LHCN-M2 (cell line): ENCODE measurements at places on chromosomes 12 and 14.

DNA sequence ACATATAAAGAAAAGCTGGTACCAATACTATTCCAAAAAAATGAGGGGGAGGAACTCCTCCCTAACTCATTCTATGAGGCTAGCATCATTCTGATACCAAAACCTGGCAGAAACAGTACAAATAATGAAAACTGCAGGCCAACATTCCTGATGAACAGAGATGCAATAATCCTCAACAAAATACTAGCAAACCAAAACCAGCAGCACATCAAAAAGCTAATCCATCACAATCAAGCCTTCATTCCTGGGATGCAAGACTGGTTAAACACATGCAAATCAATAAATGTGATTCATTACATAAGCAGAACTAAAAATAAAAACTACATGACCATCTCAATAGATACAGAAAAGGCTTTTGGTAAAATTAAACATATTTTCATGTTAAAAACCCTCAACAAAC lies 281.3 kb downstream of the KCNH5 start:
- DNase-seq: no peak

GRCh38 chr12:6438345-6438744 lies 6.4 kb upstream of the CD27 start:
- no peak for DNase-seq

- no peak for DNase-seq
Observed at GRCh38 chr14:33490555-33490954, 460.3 kb downstream of the EGLN3 start.

GRCh38 chr12:81530352-81530751 lies 228.8 kb downstream of the PPFIA2 start:
- DNase-seq: no peak

DNA sequence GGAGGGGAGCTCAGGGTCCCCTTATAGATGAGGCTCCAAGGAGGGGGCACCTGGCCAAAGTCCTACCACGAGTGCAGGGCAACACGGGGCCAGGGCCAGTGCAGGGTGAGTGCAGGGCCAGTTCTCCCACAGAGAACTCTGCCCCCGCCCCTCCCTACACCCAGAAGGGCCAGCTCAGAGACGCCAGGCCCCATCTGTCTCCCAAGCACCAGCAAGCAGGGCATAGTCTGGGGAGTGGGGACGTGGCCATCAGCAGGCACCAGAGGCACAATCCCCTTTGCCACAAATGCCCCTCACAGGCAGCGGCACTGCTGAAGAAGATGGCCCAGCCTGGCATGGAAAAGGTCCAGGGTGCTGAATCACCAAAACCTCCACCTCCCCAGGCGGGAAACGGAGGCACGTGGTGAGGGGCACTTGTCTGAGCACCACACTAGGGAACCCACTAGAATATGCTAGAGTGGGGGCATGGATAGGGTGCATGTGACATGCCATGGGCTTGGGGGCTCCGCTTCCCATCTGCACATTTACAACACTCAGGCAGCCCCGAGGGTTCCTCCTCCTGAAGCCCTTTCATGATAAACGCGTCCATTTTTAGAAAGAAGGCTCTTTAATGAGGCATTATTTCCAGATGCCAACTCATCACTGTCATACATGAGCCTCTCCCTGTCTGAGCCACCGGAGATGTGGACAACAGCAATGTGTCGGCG lies 17.8 kb downstream of the CCDC85C start:
- no peak for DNase-seq

DNA sequence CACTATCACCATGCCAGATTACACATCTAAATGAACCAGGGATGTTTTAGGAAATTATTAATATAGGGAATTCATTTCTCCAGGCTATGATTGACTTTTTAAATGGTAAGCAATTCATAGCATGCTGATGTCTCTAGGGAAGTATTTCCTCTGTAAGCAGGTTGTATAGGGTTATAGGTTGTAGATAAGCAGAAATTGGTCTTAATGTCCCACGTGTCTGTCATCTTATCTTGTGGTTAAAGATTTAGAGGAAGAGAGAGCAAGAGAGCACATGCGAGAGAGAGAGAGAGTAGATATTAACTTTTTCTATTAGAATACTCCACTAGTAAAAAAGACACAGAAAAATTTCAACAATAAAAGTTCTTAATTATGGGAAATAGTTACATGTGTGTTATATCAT lies 32.6 kb downstream of the TRHDE start:
- no peak for DNase-seq

DNA sequence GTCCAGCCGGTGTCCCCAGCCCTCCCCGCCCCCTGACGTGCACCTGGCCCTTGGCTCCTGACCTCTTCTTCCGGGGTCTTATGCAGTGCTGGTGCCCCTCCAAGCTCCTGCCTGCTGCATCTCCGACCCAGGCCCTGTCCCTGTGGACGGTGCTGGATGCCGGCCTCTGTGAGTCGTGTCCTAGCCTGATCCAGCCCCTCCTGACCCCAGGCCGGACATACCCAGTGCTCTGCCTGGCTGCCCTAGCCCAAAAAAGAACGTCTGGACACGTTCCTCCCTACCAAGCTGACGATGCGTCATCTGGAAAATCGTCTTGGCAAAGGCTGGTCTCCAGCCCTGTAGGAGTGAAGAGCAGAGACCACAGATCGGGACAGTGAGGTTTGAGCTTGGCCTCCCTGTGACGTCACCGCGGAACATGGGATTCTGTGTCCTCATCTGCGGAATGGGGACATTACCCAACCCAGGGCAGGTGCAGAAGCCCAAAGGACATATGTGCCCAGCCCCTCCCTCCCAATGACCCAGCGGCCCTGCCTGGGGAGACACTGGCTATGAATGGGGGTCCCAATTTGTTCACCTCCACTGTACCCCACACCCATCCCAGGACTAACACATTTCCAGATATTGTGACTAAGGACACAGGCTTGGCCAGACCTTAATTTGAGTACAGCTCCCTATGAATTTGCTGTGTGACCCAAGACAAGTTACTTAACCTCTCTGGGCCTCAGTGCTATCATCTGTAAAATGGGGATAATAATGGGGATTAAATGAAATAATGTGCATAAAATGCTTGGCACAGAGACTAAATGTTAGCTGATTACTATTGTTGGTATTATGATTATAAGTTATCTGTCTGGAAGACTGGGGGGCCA lies 51.0 kb upstream of the BCL11B start:
- DNase-seq: peak; percentile 37

GRCh38 chr12:2551412-2551900 lies 243.3 kb upstream of the FKBP4 start:
- no peak for DNase-seq

DNA sequence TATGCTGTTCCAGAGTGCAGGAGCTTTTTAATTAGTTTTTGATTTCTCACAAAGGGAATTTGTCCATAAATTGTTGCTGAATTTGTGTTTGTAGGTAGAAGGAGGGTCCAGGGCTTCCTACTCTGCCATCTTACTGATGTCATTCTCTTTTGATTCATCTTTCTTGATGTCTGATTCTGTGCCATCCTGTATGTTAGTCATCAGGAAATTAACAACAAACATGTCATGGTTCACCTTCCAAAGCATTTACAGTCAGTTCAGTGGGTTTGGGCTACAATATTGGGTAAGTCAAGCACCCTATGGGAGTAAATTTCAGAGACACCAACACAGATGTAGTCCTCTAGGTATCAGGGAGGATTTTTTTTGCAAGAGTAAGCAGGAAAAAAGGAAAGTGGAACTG lies 135.2 kb upstream of the SLC38A2 start:
- DNase-seq: no peak

DNA sequence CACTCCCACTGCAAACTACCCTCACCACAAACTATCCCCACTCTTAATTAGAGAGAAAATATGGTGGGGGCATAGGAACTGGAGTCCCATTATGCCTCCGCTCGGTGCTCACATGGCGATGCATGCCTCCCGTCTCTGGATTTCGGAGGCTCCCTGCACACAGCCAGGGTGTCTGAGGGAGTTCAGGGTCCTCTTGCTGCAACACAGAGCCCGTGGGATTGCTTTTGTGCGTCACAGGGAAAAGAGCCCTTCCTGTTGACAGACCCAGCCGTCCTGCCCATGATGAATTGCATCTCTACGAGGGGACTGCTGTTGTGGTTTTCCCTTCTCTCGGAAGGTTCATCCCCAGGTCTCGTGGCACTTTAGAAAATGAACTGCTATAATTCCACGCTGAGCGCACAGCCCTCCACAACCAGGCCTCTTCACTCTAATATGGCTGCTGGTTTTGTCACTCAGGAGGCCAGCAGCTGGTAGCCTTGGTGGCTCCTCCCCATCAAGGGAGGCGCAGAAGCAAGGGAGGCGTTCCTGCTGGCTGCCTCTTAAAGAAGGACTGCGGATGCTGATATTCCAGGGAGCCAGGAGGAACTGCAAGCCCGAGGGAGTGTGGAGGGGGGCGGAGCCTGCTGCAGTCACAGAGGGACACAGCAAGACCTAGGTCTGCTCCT lies 158.0 kb downstream of the KCNA5 start:
- DNase-seq: no peak

- DNase-seq: no peak
Observed at GRCh38 chr12:30952015-30952414, 25.5 kb downstream of the TSPAN11 start.

DNA sequence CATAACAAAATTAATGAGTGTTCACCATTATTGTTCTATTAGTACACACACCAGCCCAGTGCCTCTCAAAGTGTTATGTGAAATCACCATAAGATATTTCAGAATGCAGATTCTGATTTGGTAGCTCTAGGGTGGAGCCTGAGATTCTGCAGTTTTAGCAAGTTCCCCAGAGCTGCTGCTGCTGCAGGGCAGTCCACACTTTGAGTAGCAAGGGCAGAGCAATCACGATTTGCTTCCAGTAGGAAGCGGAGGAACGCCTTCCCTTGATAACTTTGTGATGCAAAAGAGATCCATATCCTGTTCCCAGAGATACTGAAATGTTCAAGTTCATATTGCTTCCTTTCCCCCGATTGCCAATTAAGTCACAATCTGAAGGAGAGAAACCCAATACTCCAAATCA lies 57.9 kb downstream of the SLC17A8 start:
- no peak for DNase-seq

DNA sequence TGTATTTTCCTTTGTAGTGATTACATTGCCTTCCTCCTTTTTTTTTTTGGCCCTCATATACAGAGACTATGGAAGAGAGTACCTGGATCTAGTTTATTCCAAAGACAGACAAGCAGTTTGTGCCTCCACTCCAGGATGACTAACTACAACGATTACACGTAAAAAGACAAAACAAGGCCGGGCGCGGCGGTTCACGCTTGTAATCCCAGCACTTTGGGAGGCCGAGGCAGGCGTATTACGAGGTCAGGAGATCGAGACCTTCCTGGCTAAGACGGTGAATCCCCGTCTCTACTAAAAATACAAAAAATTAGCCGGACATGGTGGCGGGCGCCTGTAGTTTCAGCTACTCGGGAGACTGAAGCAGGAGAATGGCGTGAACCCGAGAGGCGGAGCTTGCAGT lies 2.2 kb downstream of the CERS5 start:
- no peak for DNase-seq

DNA sequence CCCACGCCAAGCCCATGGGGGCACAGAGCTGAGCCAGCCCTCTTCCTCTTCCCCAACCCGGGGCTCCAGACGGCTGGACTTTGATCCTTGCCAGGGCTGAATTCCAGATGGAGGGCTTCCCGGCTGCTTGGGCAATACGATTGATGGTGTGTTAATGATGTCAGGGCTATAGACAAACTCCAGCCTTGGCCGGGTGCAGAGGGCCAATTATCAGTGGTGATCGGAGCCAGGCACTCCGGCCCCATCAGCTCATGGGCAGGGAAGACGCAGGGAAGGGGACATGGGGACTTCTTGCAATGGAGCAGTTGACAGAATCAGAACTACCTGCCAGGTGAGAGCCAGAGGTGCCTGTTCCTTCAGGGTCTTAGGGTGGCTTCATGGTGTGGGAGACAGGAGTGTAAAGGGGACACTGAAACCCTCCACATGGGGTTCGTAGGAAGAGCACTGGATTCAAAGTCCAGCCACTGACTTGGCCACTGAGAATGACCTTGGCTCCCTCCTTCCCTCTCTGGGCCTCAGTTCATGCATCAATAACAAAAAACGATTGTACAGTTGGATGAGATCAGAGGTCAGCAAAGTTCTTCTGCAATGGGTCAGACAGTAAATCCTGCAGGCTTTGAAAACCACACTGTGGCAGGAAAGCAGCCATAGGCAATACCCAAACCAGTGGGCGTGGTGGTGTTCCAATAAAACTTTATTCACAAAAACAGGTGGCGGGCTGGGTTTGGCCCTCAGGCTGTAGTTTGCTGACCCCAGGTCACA lies 333.7 kb downstream of the MED13L start:
- DNase-seq: no peak

DNA sequence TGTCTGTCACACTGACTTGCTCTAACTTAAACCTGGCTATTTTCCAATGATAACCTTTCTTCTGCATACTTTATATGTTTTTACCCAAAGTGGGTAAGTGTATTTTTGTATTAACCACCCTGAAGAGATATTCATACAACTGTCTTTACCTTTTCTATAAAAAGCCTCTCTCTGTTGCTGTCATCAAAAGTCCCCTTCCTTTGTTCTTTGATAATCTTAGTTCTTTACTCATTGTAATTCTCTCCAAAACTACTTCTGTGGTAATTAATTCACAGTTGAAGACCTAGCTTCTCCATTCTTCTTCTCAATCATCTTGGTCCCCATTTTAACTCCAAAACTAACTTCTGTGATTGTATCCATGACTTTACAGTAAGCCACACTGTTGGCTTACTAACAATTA lies 479.7 kb upstream of the MGAT4C start:
- DNase-seq: no peak

DNA sequence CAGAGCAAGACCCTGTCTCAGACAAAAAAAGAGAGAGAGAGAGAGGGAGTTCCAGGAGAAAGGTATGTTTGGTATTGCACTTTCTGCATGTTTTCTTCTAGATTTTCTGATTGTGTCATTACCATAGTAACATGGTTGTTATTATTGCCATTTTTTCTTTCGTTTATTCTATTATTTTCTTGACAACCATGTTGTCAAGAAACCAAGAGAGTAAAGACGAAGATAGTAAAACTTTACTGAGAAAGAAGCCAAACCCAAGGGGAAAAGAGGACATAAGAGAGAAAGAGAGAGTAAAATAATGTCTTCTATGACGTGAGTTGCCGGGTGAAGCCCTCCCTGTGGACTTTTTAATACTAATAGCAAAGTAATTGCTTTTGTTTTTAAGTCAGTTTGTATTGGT lies 1186.0 kb upstream of the SEL1L start:
- no peak for DNase-seq

GRCh38 chr12:127233016-127233415 lies 1034.0 kb upstream of the TMEM132C start:
- no peak for DNase-seq

GRCh38 chr12:130993759-130994670 lies 40.3 kb downstream of the ADGRD1 start:
- no peak for DNase-seq

- no peak for DNase-seq
Observed at GRCh38 chr12:29230800-29231560, 81.9 kb downstream of the FAR2 start.

DNA sequence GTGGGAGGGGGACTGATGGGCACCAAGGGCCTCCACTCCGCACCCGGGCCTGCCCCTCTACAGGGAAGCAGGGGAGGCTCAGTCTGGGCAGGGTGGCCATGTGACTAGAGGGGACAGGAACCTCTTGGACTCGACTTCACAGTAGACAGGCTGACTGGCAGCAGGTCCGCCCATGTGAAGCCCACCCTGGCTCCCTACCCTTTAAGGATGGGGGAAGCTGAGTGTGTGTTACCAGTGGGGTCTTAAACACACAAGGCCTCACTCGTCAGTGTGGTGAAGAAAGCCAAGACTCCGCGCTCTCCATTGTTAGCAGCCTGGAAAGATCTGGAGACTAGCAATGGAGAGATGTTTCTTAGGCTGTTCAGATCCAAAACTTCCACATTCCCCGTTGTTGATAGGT lies 52.4 kb downstream of the ANAPC7 start:
- DNase-seq: no peak
